ENCODE measurements at places on chromosomes 2 and 18.

- DNase-seq: no peak
Measured at GRCh38 chr2:70115646-70116442, 28.6 kb downstream of the PCBP1 start.

- DNase-seq: peak; percentile 43
Measured at GRCh38 chr2:69973335-69973735, 11.9 kb upstream of the ASPRV1 start.

GRCh38 chr18:68121308-68121707 lies 593.6 kb downstream of the TMX3 start:
- no peak for DNase-seq

- DNase-seq: no peak
Measured at GRCh38 chr2:3268705-3269029, 109.0 kb downstream of the EIPR1 start.

GRCh38 chr2:120570001-120570400 lies 165.7 kb upstream of the GLI2 start:
- DNase-seq: no peak

DNA sequence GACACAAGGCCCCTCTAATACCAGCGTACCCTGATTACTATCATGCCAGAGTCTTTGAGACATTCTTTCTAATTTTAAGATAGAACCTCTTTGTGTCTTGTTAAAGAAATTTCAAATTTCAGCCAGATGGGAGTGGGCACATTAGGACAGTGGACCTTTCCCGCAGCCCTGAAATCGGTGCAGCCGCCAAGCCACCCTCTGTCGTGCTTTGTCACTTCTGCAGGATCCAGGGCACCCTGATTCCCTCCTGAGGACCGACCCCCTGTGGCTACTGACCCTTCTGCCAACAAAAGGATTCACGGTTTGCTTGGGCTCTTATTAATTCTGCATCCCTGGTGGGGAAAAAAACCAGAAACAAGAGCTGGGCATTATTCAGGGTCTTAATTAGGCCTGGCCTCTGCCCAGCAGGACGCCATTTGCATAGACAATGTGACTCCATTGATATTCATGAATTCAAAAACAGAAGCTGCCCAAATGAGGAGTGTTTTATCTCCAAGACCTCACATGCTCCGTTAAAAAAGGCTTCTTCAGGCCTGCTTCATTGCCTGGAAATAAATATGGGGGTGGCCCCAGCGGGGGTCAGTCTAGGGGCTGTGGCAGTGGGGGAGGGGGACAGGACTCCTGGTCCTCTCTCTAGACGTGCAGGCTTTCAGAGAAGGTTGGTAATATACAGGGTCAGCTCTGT lies 116.9 kb downstream of the ALPK2 start:
- no peak for DNase-seq

DNA sequence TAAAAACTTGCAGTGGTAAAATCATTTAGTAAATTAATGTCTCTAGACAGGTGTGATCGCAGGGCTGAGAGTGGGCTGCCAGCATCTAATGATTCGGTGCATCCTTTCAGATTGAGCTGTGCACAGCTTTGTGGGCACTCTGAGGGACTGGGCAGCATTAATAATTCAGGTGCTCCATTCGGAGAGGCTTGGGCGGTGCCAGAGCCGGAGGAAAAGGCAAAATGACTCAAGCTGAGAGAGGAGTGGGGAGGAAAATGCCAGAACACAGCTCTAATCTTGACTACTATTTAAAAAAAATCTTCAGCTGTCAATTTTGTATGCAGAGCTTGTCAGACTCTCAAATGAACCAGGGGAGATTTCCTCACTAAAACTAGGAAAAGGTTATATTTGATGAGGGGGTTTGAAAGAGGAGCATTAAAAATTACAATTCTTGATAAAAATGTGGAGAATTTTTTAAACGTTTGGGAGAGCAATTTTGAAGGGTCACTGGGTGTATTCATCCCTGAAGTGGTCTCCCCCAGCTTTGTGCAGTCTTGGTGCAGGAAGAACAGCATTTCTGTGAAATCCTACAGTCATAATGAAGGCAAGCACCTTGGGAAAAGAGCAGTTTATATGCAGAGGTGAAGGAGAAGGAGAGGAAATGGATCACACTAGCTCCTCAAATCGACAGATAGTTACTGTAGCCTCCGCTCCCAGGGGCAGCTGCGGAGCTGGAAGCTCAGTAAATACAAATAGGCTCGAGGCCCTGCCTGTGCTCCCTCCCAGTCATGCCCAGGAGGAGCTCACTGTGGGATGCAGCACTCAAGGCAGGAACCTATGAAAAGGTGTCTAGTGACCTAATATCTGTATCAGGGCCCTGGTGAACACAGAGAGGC lies 535.4 kb upstream of the RAB6C start:
- no peak for DNase-seq

DNA sequence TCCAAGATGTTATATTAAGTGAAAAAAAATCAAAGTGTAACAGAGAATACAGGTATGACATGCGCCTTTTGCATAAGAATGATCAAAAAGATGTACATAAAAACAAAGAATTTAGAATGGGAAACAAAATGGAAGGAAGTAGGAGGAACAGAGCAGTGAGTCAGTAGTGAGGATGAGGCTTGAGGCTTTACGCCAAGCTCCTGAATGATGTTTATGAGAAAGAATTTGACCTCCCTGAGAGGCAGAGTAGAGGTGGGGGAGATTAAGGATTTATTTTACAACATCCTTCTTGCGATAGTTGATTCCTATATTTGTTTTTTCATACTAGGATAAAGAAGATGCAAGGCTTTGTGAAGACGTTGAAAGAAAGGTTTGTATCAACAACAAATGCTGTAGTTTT lies 81.4 kb downstream of the DCDC2C start:
- no peak for DNase-seq

DNA sequence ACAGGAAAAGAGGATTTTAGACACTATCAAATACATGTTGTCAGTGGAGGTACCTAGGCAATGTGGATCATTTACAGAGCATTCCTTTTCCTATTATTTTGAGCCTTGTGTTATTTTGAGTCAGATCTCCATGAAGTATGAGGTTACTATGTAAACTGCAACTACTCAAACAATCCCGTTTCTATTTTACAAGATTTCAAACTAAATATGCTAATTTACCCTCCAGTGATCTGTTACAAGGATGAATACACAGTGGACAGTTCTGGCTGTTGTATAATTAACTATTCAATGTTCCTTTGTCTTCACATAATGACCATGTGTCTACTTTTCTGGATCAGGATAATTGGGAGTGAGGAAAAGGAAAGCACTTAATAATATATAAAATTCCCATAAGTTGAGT lies 4.6 kb downstream of the HOXD1 start:
- no peak for DNase-seq

Data from SW480 (cell line).